ENCODE measurements at places on chromosomes 2 and 18.

DNA sequence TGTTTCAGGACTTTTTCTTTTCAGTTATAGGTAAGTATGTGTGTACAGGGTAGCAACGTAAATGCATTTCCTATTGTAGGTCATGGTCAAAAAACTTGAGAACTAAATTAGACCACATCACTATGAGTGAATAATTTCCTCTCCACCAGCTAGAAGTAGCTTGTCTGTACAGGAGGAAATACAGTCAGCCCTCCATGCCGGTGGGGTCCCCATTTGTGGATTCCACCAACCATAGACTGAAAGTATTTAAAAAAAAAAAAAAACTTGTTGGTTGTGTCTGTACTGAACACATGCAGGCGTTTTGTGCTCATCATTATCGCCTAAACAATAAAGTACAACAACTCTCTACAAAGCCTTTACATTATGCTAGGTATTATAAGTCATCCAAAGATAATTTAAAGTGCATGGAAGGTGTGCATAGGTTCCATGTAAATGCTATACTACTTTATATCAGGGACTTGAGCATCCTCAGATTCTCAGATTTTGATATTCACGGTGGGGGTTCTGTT, 94.2 kb upstream of the NDUFV2 start:
- no peak for DNase-seq

- DNase-seq: peak; percentile 81
These were observed at the start of gene FRZB for GRCh38 chr2:182866461-182867406. Gene FRZB (minus strand): TSS chr2:182866637. CDS start chr2:182866552, 85 bp downstream.

GRCh38 chr2:233413559-233414272, 59.4 kb downstream of the DGKD start:
- peak; percentile 74 for DNase-seq

DNA sequence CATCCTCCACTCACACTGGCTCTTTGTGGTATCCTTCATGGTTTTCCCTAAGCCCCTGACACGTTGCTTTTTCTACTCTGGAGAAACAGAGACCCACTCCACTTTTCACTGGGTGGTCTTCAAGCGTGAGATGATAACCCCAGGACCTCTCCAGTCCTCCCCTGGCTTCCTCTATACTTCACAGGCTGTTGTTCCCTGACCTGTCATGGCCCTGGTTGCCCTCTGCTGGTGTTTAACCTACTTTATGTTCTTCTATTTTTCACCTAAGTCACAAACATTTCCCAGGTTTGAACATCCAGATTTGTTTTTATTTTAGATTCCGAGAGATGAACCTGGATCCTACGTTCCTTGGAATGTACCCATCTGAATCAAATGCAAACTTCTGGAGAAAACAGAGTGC, 84.5 kb downstream of the AOX1 start:
- DNase-seq: no peak

- peak; percentile 65 for DNase-seq
These were observed 21.5 kb upstream of the NABP1 start for GRCh38 chr2:191656391-191656790.

DNA sequence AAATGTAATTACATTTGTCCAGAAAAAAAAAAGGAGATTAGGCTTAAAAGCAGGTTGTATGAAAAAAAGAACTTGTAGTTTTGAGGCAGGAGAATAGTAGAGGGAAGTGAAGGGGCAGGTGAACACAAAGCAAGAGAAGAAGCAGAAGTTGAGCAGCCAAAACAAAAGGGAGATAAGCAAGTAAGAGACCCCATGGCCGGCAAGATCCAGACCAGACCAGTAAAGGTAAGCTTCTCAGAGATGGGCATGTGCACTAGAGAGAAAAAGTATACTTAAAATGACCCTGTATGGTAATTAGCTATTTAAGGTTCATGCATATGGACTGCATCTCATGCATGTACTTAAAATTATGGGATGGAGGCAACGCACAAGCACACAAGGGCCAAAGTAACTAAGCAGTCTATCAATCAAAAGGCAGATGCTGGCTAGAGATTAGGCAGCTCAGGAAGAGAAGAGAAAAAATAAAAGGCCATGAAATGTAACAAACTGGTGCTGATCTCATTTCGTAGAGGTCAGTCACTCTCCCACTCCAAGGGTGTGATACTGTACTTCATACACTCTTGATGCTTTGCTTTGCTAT, 9.7 kb downstream of the SIGLEC15 start:
- no peak for DNase-seq

GRCh38 chr2:152453129-152453911, 118.3 kb downstream of the FMNL2 start:
- no peak for DNase-seq

DNA sequence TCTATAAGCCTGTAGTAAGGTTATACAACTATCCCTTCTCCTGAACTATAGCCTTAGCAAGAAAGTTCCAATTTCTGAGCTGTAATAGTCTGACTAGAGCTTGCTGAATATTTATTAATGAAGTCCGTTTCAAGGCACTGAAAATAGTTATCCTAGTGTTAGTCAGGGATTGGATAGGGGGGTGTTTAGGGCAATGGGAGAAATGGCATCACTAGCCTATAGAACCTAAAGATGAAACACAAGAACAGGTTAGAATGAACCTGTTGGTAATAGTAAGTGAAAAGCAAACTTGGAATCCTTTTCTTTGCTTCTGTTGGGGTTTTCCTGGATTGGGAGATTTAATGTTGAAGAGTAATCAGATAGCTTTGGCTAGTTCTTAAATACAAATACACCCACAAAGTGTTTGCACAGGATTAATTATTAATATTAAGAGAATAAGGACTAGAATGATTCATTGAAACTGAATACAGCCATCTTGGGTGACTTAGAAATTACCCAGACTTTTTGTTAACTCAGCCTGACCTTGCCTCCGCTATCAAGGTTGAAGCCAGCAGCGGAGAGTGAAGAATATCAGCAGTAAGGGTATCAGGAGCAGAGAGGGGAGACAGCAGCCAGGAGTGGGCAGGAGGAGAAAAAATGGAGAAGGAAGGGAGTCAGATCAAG, 14.4 kb downstream of the CCNT2 start:
- DNase-seq: no peak

All from EH (cell line).